Cerebellar nuclear complex (tissue), 1 donor: ENCODE measurements at places on chromosomes 16 and 17.

DNA sequence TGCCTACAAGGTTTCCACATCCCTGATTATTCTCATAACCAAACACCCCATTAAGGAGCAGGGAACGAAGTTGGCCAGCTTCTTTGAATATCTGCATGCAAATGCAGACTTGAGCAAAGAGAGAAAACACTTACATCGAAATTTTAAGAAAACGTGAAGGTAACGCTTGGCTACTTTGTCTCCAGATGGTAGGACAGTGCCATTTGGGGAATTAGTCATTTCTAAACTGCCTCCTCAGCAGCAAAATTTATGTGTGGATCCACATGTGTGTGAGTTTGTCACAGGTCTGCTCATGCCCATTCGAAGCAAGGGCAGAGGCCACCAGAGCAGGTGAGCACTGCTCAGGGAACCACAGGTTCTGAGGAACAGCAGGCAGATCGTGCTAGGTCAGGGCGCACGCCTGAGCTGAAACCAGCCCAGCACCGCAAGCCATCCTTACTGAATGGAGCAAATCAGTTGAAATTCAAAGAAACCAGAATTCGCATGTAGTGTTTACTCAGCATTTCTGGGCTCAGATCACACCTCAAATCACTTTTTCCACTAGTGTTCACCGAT, 80.1 kb downstream of the SOCS1 start:
- DNase-seq, result no peak

GRCh38 chr17:14471052-14471451, 170.2 kb downstream of the HS3ST3B1 start:
- no peak for DNase-seq

DNA sequence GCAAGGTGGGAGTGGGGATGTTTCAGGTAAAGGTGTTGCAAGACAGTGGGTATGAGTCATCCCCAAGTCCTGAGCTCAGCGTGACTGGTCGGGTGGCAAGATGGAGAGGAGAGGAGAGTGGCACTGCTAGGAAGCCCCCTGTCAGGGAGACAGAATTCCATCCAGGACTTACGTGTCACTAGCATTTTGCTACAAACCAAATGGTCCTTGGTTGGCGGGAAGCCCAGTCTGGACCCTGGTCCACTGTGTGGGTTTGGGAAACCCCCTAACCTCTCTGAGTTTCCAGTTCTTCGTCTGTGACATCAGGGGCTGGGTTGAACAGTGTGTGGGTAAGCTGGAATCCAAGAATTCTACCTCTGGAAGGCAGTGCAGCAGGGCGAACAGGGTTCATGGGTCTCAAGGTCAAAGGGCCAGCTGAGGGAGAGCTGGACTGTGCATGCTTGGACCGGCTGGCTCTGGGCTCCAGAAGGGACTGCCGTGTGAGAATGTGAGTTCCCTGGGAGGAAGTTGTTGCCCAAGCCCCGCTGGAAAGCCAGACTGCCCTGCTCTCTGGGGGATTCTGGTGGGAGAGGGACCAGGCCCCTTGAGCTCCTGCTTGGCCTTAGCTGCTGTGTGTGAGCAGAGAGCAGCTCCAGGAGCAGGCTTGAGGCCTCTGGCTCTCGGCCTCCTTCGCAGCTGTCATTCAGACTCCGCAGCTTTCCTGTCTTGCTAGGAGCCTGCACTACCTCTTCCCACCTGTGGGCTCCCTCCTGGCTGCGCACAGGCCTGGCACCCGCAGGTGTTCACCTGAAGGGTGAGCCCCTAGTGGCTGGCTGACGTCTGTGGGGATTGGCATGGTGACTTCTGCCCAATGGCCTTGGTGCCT, 84.6 kb downstream of the NT5M start:
- no peak for DNase-seq

- DNase-seq, result no peak
Observed at GRCh38 chr16:85746460-85747215, 4.3 kb downstream of the C16orf74 start.

DNA sequence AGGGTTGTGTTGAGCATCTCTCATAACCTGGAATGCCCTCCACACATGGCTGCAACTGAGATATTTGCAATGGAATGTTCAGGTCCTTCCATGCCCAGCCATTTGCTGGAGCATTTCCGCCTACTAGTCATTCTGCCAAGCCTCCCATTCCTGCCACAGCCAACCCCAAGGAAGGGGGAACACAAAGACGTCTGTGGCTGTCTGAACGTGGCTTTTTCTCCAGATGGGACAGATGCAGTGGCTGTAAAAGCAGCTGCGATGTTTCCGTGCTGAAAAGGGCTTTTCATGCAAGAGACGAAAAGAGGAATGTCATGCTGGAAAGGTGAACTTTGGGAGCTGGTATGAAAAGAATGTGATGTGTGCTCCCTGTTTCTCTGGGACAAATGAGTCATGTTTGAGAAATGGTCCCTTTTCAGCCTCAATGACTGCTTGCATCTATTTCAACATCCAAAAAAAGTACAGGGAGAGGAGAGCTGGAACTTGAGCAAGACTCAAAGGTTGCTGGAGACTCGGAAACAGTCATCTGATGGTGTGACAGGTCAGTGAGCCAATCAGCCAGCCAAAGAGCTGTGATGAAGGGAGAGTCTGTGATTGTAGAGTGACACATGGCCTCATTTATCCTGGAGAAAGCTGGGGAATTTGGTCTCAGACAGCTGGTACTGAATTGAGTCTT, 208.9 kb downstream of the SHISA9 start:
- no peak for DNase-seq

DNA sequence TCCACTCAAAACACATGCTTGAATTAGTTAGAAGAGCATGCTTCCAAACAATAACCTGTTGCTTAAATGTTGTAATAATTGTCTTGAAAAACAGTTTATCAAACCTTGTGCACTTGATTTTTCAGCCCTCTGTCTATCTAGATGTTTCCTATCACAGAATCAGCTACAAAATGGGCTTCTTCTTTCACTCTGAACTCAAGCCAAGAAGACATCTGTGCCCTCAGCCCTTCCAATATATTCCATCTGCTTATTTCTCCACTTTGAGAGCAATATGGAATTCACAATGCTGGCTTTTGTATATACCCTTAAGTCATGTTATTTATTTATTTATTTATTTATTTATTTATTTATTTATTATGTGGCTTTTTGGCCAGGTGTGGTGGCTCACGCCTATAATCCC, 234.2 kb downstream of the TOX3 start:
- DNase-seq, result no peak
